ENCODE measurements at places on chromosomes 4 and X. TPM values are rescaled to one million over a fixed set of nuclear protein-coding genes. Genes with fewer than 3 reads are reported as not detected.
A peak's percentile ranks its signal among the peaks of the same experiment; 100 is the strongest.

MAGEC1 gene
- not detected for total RNA-seq

RNF128 gene
- total RNA-seq: 0.30 TPM

KLHL4 gene
- total RNA-seq: 1.4 TPM

MAGEA9B gene
- total RNA-seq: not detected

ADGRG4 gene
- total RNA-seq: not detected

FAM9B gene
- not detected for total RNA-seq

PNCK gene
- total RNA-seq: 0.43 TPM

PLXNB3 gene
- total RNA-seq: 7.6 TPM

- DNase-seq: no peak
Measured at GRCh38 chr4:26268246-26268645, 52.6 kb upstream of the RBPJ start.

- DNase-seq: no peak
Measured at GRCh38 chrX:9859711-9860555, 73.7 kb downstream of the SHROOM2 start.

DNA sequence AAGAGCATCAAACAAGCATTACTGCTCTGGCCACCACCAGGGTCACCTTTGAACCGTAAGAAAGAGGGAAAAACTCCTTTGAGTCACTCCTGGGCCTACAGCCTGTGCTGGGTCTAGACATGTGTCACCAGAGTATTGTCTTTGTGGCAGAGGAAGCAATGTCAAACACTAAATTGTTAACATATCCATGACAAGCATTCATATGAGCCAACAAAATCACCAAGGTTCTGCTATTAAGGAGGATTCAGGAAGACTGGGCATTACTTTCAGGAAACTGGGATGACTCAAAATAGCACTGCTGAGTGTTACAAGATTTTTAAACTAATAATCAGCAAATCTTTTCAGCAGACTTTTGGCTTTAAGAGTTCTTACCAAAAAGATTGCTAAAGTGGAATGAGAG, 28.1 kb downstream of the LGI2 start:
- DNase-seq: peak; percentile 15

GRCh38 chrX:373641-374471, 12.9 kb downstream of the PPP2R3B start:
- peak; percentile 52 for DNase-seq

DNA sequence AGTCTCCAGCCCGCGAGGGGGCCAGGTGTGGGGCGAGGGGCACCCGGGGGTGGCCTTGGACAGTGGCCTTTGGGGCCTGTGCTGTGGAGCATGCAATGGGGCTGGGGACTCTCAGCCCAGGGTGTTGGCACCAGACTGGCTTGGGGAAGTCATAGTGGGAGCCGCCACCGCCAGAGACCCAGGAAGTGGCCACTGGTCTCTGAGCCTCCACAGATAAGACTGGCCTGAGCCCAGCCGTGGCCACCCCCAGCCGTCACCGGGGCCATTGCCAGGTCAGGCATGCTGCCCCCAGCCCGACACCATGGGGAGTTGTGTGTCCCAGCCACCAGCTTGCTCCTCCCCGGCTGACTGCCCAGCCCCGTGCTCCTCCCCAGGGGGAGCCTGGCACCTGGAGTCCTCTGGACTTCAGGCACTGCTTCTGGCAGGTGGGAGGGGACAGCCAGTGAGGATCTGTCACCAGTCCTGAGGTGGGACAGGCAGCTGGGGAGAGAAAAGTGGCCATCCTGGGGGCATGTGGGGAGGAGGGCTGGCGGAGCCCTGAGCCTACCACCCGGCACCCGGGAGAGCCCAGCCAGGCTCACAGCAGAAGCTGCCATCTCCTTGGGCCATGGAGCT, 32.5 kb downstream of the TACC3 start:
- DNase-seq: no peak

DNA sequence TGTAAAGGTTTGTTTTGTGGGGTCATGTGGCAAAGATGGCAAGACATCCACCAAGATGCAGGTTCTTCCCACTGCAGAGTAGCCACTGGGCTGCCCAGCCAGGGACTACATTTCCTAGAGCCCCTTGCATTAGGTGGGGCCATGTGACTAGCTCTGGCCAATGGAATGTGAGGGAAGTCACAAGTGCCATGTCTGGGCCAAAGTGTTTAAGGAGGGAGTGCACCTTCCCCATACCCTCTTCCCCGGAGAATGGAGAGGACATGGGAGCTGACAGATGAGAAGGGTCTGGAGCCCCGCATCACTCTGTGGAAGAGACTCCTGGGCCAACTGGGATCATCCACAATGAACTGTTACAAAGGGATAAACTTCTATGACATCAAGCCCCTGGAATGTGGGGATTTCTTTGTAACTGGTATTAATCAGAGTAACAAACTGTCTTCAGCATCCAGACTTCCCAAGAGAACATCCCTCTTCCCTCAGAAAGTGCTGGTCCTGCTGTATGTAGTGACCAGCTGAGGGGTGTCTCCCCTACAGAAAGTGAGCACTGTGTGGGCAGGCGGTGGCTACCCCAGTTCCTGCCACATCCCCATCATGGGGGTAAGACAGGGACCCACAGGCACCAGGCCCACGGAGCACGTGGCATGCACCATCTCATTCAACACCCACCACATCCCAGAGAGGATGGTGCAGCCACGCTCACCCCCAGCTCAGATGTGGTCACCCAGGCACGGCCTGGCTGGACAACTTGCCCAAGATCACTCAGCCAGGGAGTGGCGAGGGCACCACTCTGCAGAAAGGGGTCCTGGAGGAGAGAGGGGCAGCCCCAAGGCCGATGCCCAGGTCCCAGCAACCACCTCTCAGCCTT, 10.9 kb downstream of the PPP2R2C start:
- DNase-seq: no peak

GRCh38 chr4:138243369-138243768, 1.2 kb upstream of the SLC7A11 start:
- DNase-seq: no peak

GRCh38 chrX:13760426-13760825, 25.9 kb downstream of the OFD1 start:
- no peak for DNase-seq

GRCh38 chrX:15567886-15568616, 32.7 kb downstream of the ACE2 start:
- DNase-seq: no peak

GRCh38 chrX:122579526-122579925, 604.6 kb upstream of the GRIA3 start:
- no peak for DNase-seq

DNA sequence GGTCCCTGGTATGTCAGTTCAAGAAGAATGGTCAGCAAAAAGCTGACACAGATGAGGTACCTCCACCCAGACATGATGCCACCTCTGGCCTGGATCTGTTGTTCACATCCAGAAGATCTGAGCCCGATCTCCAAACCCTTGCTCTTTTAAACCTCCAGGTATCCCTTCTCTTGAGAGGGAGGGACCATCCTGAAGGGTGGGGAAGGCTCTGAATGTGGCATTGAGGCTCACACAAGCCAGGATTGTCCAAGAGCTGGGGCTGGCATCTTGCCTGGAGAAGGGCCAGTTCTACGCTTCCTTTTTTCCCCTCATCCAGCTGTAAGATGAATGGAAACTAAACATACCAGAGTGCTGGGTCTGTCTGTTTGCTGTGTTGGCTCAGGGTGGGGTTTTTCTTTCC, at the start of gene ITIH6:
ITIH6 (minus strand) TSS at position 119 of the 400 bp plus-strand sequence; CDS start at position 74, 45 bp downstream.
- DNase-seq: no peak

GRCh38 chrX:79161655-79162054, 17.2 kb downstream of the GPR174 start:
- DNase-seq: no peak

DNA sequence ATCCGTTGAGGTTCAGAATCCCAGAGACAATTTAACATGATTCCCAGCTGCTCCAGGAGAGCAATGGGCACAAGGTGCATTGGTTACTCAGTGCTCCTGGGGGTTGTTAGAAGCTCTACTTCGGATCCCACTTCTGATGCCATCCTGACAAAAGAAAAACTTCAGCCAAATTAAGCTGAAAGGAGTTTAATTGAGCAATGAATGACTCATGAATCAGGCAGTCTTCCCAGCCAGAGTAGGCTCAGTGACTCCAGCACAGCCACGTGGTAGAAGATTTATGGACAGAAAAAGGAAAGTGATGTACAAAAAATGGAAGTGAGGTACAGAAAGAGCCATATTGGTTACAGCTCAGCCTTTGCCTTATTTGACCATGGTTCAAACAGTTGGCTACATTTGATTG, 95.7 kb downstream of the PWWP3B start:
- no peak for DNase-seq

- DNase-seq: no peak
Measured at GRCh38 chr4:21090094-21090666, 389.9 kb downstream of the PACRGL start.

GRCh38 chrX:24371391-24371972, 11.0 kb downstream of the SUPT20HL1 start:
- DNase-seq: peak; percentile 47
